ENCODE measurements at places on chromosomes 7 and 10.

DNA sequence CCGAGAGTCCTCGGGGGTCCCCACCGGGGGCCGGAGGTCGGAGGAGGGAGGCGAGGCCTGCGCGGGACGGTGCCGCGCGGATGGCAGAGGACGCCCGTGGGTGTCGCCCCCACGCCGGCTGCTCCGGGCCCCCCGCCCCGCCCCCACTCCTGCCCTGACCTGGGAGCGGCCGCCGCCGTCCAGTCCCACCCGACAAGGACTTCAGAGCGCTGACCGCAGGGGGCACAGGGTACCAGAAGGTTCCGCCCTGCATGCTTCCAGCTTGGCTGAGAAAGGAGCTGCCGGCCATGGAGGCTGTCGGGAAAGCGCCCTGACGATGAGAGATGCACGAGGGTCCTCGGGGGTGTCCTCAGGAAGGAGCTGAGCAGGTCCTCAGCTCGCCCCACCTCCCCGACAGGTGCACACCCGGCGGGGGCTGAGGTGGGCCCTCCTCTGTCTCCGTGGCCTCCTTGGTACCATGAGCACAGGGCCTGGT lies 57.0 kb upstream of the DNAJB6 start:
- no peak for DNase-seq

GRCh38 chr10:93248583-93249227 lies 175.0 kb downstream of the CYP26A1 start:
- no peak for DNase-seq

DNA sequence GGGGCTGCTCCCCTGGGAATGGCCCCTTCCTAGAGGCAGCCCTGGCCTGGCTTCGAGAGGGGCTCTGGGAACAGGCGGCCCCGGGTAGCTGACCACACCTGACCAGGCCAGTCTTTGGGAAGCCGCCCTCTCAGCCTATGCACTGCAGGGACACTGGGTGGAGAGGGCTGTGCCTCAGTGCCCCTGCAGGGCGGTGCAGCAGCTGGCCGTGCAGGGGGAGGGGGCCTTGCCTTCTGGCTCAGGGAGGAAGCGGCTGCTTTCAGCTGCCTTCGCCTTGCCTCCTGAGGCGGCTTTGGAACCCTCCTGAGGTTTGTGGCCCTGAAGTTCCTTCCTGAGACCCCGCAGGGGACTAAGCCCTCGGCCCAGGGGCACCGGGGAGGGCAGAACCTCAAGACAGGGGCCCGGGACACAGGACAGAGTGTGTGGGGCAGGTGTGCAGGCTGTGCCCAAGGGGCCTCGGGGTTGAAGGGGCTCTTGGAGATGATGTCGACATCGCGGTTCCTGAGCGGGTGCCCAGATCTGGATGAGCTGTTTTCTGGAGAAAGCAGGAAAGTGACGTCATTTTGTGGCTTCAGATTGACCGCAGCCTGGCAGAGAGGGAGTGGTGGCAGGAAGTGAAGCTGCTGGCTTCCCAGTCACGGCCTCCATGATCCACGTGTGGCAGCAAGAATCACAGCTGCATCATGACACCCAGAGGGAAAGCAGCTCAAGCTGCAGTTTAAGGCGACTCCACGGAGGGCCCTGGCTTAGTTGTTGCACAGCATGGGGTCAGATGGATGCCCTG lies 17.7 kb downstream of the ADAM8 start:
- no peak for DNase-seq

- no peak for DNase-seq
Measured at GRCh38 chr7:66604198-66604597, 24.5 kb upstream of the KCTD7 start.

DNA sequence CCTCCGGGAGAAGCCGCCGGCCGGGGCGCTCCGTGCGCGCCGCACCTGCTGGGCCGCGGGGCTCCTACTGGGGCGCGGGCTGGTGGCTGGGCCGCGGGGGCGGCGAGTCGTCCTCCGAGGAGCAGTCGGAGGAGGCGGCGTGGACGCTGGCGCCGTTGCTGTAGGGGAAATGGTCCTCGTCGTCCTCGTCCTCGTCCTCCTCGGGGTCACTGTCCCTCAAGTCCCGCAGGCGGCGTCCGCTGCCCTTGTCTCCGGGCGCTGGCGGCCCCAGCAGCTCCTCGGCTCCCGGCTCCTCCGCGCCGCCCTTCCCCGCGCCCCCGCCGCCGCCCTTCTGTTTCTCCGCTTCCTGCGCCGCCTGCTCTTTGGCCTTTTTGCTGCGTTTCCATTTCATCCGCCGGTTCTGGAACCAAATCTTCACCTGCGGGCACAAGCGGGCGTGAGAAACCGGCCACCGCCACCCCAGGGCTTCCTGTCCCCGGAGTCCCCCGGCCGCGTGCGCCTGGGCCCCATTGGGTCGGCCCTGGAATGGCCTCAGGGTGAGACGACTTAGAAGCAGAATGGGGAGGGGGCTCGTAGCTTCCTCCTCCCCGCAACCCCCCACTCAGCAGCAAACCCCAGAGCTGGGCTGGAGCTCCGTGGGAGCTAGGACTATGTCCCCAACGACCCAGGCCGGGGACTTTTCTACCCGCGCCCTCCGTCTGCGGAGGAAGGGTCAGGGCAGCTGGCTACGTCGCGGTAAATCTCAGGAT lies 4.8 kb downstream of the MNX1 start:
- DNase-seq = no peak

DNA sequence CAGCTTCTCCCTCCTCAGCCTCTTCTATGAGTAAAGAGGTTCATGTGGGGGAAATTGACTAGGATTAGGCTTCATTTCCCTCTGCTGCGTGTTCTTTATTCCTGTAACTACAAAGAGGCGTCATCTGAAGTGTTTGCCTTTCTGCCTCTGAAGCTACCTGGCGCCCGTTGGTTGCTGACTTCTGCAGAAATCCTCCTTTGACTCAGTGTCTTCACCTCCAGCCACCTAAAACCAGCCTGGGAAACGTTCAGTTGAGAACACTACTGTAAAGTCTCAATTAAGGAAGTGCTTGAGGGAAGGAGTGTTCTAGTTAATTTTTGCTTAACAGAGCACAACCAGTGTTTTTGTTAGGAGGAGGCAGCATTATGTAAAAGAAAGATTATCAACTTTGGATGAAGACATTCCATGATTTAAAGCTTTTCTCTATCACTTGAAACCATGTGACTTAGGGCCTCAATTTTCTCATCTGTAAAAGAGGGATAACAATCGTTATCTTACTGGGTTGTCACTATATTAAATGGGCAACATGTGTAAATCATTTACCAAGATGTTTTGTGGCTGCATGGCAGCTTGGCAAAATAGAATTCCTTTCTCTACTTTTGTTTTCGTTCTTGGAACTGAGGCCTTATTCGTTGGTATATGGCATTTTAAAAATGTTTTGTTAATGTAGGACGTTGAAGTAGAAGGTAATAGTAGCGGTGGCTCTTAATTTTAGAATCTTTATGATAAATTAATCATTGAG lies 642.9 kb downstream of the SDK1 start:
- peak; percentile 4 for DNase-seq

DNA sequence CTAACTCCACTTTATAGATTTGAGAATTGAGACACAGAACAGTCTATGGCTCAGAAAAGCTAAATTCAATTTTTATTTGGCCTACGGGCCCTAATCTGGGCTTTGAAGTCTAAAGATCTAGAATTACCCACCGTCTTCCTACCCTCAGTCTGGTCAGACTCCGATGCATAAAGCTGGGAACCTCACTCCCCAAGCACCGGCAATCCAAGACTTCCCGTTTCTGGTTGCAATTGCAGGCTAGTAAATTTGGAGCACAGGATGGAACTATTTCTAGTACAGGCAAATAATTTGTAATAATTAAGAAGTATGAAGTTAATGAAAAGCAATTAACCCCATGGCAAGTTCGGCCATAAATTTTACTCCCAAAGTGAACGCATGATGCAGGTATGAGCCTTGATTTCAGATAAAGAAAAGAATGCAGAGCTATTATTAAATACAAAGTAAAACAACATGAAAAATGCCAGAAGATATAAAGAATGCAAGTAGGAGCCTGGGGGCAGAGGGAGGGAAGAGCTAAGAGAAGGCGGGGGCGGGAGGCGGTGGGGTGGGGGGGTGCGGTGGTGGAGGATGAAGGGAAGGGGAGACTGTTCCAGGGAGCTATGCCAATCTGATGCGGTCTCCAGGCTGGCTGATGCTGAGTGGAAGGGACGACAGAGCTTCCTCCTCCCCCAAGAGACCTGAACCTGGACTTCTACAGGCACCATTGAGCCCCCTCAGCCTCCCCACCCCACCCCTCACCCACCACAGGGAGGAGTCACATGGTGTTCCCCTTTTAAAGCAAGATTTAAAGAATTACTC lies 45.1 kb downstream of the BPGM start:
- DNase-seq = no peak

- DNase-seq = no peak
Measured at GRCh38 chr10:131453721-131454634, 142.5 kb upstream of the TCERG1L start.

GRCh38 chr10:126065751-126066377 lies 169.5 kb downstream of the FANK1 start:
- DNase-seq = no peak

DNA sequence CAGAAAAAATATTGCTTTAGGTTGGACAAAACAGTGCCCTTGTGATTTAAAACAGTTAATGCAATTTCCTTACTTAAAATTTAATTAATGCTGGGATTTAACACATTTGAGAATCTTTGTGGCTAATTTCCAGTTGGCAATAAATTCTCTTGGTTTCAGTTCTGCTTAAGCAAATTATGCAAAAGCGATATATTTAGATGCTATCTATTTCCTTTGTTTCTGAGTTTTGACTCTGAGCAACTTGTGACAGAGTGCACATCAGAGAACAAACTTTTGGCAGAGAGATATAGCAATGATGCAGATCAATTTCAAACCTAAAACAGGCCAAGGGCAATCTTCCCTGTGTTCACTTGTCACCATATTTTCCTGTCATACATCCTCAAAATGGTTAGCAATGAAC lies 933.6 kb upstream of the ZWINT start:
- DNase-seq = no peak

- DNase-seq = no peak
Measured at GRCh38 chr7:25562673-25563182, 334.4 kb upstream of the NPVF start.

DNA sequence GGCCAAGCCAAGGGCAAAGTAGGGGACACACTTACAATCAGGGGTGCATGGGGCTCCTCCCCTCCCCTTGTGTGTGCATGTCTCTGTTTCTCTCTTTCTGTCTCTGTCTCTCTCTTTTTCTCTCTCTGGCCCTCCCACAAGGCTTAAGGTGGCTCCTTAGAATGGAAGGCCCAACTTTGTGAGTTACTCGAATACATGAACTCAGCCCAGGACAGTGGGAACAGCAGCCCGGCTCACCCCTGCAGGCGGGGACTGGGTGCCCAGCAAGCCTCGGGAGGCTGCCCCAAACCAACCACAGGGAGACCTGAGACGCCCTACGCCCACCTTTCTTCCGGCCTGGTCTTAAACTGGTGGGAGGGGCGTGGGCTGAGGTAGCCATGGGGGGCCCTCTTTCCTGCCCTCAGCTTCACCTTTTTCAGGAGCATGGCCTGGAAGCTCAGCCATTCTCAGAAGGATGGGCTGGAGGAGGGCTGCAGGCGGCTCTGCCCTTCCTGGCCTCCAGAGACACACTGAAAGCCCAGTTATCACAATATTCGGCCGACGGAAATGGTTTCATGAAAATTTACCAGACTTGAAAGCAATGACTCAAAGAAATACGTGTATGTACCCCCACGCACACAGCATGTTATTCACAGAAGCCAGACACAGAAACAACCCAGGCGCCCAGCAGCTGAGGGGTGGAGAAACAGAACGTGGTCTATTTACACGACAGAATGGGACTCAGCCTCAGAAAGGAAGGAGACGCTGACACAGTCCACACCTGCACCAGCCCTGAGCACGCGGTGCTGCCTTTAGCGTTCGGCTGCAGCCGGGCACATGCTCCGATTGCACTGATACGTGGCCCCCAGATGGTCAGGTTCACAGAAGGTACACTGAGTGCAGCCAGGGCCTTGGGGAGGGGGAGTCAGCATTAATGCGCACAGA lies 229.5 kb downstream of the PTPRN2 start:
- no peak for DNase-seq

- DNase-seq = no peak
Measured at GRCh38 chr10:34520510-34520909, 294.6 kb downstream of the PARD3 start.

GRCh38 chr7:87404674-87405073 lies 59.2 kb downstream of the CROT start:
- DNase-seq = no peak

DNA sequence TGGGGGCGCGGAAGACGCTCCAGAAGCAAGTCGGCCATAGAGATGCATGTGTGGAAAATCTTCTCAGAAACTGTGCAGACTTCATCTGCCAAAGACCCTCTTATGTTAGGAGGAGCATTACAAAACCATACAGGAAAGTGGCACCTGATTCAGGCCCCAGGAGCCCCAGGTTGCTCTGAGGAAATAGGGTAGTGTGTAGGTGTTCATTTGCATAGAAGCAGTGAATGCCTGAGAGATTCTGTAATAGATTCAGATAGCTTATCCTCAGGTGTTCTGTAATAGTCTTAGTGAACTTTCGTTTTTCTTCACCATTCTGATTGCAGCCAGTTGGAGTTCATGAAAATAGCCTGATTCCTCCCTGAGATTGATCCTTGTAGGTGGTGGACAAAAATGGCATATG lies 106.4 kb upstream of the GJD4 start:
- DNase-seq = no peak

GRCh38 chr10:132136689-132137088 lies 50.1 kb upstream of the DPYSL4 start:
- DNase-seq = no peak

GRCh38 chr7:2757361-2757903 lies 69.4 kb downstream of the AMZ1 start:
- DNase-seq = no peak

- no peak for DNase-seq
Measured at GRCh38 chr7:123460616-123461015, 73.8 kb downstream of the IQUB start.

GRCh38 chr10:52598936-52599335 lies 173.6 kb downstream of the MBL2 start:
- no peak for DNase-seq

DNA sequence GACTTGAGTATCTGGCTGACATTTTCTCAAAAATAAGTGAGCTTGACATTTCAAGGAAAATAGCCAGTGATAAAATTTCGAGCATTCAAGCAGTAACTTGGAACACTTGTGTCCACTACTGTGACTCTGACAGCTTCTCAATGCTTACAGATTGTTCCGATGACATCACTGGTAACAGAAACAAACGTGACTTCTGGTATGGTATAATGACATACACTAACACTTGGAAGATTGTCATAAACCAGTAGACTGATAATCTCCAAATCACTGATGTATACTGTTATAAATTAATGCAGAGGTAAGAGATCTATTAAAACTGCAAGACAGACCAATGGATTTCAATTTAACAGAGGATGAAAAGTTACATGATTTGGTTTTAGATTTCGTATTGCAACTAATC lies 6.5 kb downstream of the MINDY3 start:
- DNase-seq = no peak

- DNase-seq = no peak
Measured at GRCh38 chr7:118183428-118183785, 557 bp upstream of the LSM8 start.

- DNase-seq = no peak
Measured at GRCh38 chr7:15686957-15687545, 568 bp upstream of the MEOX2 start.

GRCh38 chr7:133372337-133372736 lies 119.5 kb downstream of the EXOC4 start:
- DNase-seq = no peak

- no peak for DNase-seq
Measured at GRCh38 chr10:31000071-31000782, 31.4 kb downstream of the ZNF438 start.

GRCh38 chr10:133381036-133381435 lies 2.0 kb downstream of the PAOX start:
- DNase-seq = no peak

GRCh38 chr10:14478604-14479003 lies 147.9 kb upstream of the FRMD4A start:
- no peak for DNase-seq
